ENCODE measurements at places on chromosomes 16 and 17. TPM values are rescaled to one million over a fixed set of nuclear protein-coding genes. Genes with fewer than 3 reads are reported as not detected.

- H3K27me3 ChIP-seq: no peaks in the 10 kb centered on the region
- H3K4me1 ChIP-seq: no peaks in the 10 kb centered on the region
- H3K4me3 ChIP-seq: no peak overlapping the region
Measured at GRCh38 chr17:616407-616806, 98.2 kb downstream of the VPS53 start.

GRCh38 chr16:82384017-82384416, 214.0 kb upstream of the MPHOSPH6 start:
- no peak for DNase-seq
- H3K4me3 ChIP-seq: no peak overlapping the region
- H3K27me3 ChIP-seq: no peaks in the 10 kb centered on the region
- no peak overlapping the region for H3K27ac ChIP-seq

DNA sequence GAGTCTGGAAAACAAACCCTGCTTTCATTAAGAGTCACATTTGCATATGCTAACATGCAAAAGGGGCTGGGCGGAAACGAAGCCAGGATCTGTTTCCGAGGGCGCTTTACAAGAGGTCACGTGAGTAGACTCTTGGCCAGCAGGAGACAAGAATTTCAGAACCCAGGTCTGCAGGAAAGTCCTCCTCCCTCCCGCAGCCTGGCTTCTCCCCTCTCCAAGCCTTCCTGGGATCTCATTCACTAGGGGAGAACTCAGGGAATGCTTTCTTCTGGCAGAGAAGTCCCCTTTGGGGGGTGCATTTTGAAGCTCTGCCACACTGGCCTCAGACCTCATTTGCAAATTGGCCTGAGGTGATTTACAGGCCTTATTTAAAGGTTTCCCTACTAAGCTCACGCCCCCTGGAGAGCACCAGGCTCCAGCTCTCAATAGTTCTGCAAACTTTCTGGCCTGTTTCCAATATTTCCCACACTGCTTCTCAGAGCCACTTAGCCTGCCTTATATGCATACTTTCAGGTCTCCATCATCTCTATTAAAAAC, 57.2 kb upstream of the CACNG5 start:
- H3K4me3 ChIP-seq: no peak overlapping the region
- DNase-seq: no peak
- H3K27me3 ChIP-seq: no peaks in the 10 kb centered on the region
- H3K27ac ChIP-seq: no peak overlapping the region

GRCh38 chr17:75153780-75154194, 525 bp downstream of the JPT1 start:
- no peak overlapping the region for H3K27ac ChIP-seq
- no peaks in the 10 kb centered on the region for H3K36me3 ChIP-seq
- H3K4me3 ChIP-seq: peak overlapping the region; percentile 96
- peaks cover 23% of the 10 kb centered on the region for H3K4me1 ChIP-seq

Gene NME1
- total RNA-seq: 17.7 TPM

Gene DOC2B
- total RNA-seq: not detected

Gene NLGN2
- total RNA-seq: 7.6 TPM

GRCh38 chr17:71080937-71081336, 911.6 kb downstream of the KCNJ2 start:
- H3K27me3 ChIP-seq: no peaks in the 10 kb centered on the region
- H3K4me3 ChIP-seq: no peak overlapping the region
- H3K27ac ChIP-seq: no peak overlapping the region
- no peak for DNase-seq

Gene SMIM5
- total RNA-seq: 0.35 TPM

Gene CHST6
- not detected for total RNA-seq
